Chondrocyte (in vitro differentiated cells): ENCODE measurements at places on chromosomes 13 and 19. TPM values are rescaled to one million over a fixed set of nuclear protein-coding genes. Genes with fewer than 3 reads are reported as not detected.

Gene ISOC2
- total RNA-seq = 39.8 to 47.2 TPM (median 39.8 TPM) in 3 replicates

- DNase-seq = no peak
These were observed 33.1 kb downstream of the PEX11G start for GRCh38 chr19:7455600-7456296.

Gene NCAN
- total RNA-seq = not detected in 3 replicates

Gene F10
- total RNA-seq = 1.9 to 2.0 TPM in 2 of 3 replicates, not detected in the other

Gene RAB20
- 3.6 to 7.8 TPM (median 6.3 TPM) in 3 replicates for total RNA-seq

GRCh38 chr13:97781891-97782305, 171.6 kb upstream of the IPO5 start:
- no peak for DNase-seq

DNA sequence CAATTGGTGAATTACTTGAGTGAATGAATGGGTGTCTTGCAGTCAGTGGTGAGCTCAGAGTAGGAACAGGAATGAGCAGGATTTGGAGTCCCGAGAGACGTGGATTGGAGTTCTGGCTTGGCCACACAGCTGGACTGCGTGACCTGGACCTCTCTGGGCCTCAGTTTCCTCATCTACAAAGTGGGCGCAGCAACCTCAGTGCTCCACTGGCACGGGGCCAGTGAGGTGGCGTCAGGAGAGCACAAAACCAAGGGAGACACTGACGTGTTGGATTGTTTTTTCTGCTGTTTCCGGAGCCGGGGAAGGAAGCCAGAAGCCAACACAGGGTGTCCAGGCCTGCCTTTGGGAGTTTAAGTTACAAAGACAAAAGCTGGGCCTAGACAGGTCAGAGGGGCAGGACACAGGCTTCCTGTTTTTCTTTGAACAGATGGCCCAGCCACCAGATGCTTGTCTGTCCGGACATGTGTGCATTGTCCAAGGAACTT, 6.5 kb upstream of the DOCK6 start:
- DNase-seq = no peak

Gene CEACAM16
- not detected in 3 replicates for total RNA-seq

Gene ZNF763
- total RNA-seq = 1.1 to 3.5 TPM (median 2.7 TPM) in 3 replicates

DNA sequence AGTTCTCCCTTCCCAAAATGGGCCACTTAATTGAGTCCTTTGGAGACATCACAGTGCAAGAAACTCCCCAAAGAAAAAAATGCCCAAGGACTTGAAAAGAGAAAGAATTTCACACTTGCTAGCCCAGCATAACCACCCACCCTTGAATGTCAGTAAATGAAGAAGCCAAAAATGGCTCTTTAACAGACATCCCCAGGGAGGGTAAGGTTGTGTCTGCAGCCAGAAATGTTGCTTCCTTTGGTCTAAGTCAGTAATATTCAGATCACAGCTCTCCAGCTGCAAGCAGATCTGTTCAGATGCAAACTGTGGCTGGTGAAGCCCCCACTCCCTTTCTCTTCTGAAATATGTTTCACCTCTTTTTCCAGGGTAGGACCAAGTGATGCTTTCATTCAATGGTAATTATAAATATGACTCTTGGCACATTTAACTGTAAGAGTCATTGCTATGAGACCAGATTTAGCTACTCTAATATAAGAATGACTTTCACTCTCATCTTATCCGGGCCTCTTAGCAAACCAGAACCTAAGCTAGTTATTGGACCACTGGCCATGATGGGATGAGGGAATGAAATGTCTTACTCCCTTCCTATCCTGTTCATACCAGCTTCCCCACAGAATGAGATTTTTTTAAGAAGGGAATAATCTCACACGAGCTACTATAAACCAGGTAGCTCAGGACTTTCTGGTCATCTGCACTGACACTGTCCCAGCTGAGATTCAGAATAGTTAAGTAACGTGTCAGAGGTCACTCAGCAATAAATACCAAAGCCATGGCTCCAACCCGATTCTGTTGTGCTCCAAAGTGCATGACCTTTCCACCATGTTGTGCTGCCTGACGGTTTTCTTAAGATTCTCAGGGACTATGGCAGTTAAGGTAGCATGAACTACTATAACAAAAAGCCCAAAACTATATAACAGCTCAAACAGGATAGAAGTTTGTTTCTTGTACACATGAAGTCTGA, 234.1 kb downstream of the FOXO1 start:
- no peak for DNase-seq

GRCh38 chr19:17807731-17808316, 12.9 kb downstream of the B3GNT3 start:
- DNase-seq = no peak

Gene LILRB1
- total RNA-seq = not detected in 3 replicates

Gene PTOV1
- total RNA-seq = 168 to 229 TPM (median 170 TPM) in 3 replicates

DNA sequence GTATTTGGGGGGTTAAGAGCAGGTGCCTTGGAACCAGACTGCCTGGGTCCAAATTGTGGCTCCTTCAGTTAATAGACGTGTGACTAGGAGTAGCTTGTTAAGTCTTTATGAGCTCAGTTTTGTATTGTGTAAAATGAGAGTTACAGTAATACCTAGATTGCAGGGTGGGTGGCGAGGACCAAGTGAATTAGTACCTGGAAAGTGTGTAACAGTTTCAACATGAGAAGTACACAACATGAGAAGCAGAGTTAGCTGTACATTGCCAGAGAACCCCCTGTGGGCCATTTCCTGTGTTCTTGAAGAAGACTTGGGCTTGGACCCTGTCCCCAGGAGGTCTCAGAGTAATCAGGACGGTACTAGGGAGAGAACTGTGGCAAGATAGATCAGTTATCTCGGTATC, 36.8 kb downstream of the PPP2R1A start:
- no peak for DNase-seq
